ENCODE measurements at places on chromosomes 1 and 21.

- no peak for DNase-seq
Measured at GRCh38 chr1:118485757-118486156, 300.7 kb upstream of the SPAG17 start.

DNA sequence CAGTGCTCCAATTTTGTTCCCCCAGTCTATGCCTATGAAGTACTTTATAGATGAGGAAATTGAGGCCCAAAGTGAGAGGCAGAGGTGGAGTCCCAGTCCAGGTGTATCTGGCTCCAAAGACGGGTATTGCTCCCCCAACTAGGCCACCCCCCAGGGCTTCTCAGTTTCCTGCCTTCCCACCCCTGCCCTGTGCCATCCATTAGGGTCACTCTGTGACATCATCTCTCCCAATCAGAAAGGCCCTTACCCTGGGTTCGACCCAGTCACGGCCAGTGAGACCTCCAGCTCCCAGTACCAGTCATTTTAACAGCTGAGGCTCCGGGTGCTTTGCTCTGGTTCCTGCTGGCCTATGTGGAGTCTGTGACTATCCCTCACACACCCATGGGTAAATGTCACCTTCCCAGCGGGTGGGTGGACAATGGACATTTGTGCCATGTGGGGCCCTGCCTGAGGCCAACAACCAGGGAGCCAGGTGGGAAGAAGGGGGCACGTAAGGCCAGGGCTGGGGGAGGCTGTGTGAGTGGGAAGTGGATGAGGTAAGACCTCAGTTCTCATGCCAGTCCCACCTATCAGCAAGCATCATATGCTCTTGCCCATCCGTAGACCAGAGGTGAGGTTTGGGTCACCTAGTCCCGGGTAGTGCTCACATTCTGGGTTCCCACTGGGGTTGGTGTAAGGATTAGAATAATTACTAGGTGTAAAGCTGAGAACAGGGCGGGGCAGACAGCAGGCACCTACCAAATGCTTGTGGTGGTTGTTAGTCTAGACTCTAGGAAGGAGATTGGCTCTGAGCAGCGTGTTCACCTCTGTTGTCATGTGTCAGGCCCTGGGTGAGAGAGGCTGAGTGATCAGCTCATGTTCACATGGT is 685.9 kb downstream of the MATN1 start:
- DNase-seq: no peak

DNA sequence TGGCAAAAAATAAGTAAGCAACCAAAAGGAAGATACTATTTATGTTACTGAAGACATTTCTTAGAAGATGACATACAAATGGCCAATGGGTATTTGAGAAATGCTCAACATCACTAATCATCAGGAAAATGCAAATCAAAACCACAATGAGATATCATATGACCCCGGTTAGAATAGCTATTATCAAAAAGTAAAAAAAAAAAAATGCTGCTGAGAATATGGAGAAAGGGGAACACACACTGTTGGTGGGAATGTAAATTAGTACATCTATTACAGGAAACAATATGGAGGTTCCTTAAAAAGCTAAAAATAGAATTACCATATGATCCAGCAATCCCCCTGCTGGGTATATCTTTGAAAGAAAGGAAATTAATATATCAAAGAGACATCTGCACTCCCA is 34.3 kb upstream of the CREG1 start:
- no peak for DNase-seq

- no peak for DNase-seq
Measured at GRCh38 chr1:161902182-161902581, 121.5 kb downstream of the OLFML2B start.

DNA sequence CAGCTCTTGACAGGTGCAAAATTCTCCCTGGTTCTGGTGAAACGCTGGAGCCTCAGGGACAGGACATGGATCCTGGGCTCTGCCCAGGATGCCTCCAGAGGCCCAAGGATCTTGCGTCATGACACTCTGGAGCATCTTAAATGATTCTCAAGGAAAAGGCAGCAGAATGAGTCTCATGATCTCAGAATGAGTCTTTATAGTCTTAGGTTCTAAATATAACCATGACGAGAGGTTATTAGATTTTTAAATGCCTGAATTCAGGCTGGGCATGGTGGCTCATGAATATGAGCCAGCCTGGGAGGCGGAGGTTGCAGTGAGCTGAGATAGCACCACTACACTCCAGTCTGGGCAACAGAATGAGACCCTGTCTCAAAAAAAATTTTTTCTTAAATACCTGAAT is 55.5 kb downstream of the ECE1 start:
- DNase-seq: no peak

- no peak for DNase-seq
Measured at GRCh38 chr1:170927955-170928840, 7.1 kb upstream of the MROH9 start.

DNA sequence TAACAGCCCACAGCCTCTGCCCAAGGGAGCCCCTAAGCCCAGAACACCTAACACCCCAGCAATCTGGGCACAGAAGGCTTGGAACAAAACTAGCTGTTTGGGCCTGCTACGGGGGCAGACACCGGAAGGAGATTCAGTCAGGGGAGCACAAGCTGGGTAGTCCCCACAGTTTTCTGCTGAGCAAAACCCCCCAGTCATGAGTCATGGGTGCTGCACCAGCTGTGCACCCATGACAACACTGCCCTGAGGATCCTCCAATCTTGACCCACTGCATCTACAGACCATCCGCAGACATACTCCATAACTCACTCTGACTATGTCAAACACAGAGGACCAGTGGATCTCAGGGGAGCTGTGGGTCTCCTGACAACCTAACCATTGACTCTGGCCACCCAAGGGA is 105.1 kb downstream of the LRIG2 start:
- no peak for DNase-seq

DNA sequence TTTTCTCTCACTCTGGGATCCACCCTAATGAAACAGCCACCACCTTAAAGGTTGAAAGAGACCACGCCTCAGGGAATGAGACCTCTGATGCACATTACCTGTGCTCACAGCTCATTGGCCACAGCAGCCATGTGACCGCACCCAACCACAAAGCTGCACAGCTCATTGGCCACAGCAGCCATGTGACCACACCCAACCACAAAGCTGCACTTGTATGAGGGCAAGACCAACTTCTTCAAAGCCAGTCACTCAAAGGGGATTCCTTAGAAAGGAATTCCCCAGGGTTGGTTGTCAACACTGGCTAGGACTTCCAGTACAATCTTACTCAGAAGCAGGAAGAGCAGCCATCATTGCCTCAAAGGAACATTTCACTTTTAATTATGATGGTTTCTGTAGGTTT is 43.6 kb upstream of the PDE9A start:
- no peak for DNase-seq

- DNase-seq: no peak
Measured at GRCh38 chr1:46466477-46467182, 23.0 kb upstream of the DMBX1 start.
